ENCODE measurements at places on chromosomes 13 and 19. TPM values are rescaled to one million over a fixed set of nuclear protein-coding genes. Genes with fewer than 3 reads are reported as not detected.

DNA sequence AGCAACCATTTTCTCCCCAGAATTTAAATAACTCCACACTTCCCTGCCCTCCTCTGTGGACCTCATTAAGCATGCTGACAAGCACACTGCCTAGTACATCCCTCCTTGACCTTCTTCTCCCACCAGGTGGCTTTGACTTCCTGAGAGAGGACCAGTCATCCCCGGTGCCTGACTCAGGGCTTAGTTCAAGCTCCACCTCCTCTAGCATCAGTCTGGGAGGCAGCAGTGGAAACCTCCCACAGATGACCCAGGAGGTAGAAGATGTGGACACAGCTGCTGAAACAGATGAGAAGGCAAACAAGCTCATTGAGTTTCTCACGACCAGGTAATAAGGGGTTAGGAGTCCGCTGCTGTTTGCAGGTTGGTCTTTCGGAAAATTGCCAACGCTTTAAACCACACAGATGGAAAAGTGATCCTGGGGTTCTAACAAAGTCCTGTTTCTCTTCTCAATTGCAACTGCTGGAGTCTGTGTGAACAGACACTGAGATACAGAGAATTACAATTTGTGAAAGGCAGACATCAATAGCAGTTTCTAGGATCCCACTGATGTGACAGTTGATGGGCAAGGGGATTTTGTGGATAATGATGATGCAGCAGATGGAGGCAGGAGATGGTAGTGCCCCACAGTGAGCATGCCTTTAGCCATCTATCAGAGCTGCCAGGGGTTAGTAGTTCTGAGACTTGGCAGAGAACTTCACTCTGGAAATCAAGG lies 86.7 kb downstream of the ZAR1L start:
- no peak for DNase-seq

The ZNF317 gene
- 23.0 TPM for total RNA-seq

- DNase-seq, result no peak
These were observed 247.8 kb upstream of the ZNF507 start for GRCh38 chr19:32097620-32098019.

GRCh38 chr13:93172109-93172508 lies 54.5 kb upstream of the GPC6 start:
- no peak for DNase-seq

DNA sequence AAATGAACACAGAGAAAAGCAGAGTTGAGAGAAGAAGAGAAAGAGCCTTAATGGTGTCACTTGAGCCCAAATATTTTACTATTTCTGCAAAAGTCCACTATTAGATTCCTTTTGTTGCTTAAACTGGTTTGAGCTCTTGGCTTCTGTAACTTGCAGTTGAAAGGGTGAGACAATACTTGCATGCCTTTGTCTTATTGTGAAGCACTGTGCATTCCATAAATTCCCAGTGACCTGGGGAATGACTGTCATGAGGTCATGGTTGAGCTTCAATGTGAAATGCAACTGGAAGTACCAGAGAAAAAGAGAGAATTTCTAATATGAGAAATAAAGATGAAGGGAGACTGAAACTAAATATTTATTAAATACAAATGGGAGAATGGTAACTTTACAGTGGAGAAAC lies 310.9 kb downstream of the TDRD3 start:
- no peak for DNase-seq

The COL5A3 gene
- 65.9 TPM for total RNA-seq

The OR4F17 gene
- not detected for total RNA-seq

DNA sequence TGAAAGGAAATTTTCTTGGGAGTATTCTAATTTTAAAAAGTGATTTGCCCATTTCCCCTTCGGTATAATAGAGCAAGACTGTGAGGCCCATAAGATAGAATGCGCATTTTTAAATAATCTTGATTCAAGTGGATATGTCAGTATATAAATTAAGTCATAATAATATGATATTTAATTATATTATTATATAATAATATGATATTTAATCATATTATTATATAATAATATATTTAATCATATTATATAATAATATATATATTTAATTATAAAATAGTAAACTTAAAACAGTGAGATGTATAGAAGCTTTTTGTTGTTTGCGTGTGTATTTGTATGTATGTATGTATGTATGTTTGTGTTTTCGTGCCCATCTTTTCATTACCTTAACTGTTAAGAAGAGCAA lies 682.5 kb downstream of the PCDH9 start:
- DNase-seq, result no peak

GRCh38 chr13:108632649-108633167 lies 3.3 kb downstream of the MYO16 start:
- DNase-seq, result no peak

The FGF21 gene
- total RNA-seq, result not detected

DNA sequence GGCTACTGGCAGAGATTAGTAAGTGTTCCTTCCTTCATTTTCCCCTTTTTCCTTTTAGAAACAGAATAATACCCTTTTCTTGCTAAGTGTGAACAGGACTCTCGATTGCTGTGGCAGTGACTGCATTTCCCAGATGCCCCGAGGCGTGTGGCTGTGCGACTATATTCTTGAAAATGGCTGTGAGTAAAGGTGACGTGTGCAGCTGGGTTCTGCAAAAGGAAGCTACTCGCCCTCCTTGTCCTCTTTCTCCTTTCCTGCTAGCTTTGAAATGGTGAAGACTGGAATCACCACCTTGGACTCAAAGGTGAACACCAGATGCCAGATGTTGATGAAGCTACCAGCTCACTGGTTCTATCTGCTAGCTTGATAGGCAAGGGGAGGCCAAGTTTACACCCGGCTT lies 121.4 kb downstream of the MIPEP start:
- DNase-seq, result no peak

DNA sequence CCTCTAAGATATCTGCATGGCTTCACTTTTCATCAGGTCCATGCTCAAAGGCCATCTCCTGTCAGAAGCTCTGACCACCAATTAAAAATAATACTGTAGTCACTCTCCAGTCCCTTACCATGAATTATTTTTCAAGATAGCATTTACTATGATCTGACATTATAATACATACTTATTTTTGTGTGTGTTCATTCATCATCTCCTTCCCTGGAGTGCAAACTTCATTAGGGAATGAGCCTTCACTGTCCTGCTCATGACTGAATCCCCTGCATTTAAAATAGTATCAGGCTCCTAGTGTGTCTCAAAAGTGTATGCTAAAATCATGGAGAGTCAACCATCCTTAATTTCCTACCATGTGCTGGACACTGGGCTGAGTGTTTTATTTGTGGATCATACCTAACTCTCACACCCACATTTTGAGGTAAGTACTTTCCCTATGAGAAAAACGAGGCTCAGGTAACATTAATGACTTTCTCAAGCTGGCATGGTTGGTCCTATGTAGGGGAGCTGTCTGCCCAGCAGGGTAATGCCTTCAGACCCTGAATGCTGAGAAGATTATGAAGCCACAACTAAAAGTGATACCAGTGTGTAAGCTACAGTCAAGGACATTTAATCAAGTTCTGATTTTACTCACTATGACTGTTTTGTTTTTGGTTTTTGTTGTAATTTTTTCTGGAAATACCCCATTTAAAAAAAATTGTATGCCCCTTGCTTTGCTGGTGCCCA lies 16.3 kb downstream of the PLA2G4C start:
- no peak for DNase-seq

GRCh38 chr19:47752440-47753211 lies 7.3 kb downstream of the NOP53 start:
- no peak for DNase-seq

The LILRB1 gene
- total RNA-seq, result not detected

The VMAC gene
- 5.6 TPM for total RNA-seq

- no peak for DNase-seq
These were observed 2.9 kb downstream of the CEBPG start for GRCh38 chr19:33376423-33376822.

- DNase-seq, result no peak
These were observed 18.4 kb downstream of the GNA11 start for GRCh38 chr19:3112375-3113099.

The IRF3 gene
- total RNA-seq, result 53.0 TPM

- DNase-seq, result no peak
These were observed 32.8 kb downstream of the MYO9B start for GRCh38 chr19:17108453-17108784.

GRCh38 chr13:102386461-102386860 lies 15.4 kb downstream of the FGF14 start:
- no peak for DNase-seq

GRCh38 chr19:8333767-8334457 lies 9.2 kb downstream of the KANK3 start:
- no peak for DNase-seq
